ENCODE measurements at places on chromosomes 12 and 14.
A peak's percentile ranks its signal among the peaks of the same experiment; 100 is the strongest.

- no peak for DNase-seq
These were observed 323.4 kb downstream of the VRK1 start for GRCh38 chr14:97120611-97121031.

DNA sequence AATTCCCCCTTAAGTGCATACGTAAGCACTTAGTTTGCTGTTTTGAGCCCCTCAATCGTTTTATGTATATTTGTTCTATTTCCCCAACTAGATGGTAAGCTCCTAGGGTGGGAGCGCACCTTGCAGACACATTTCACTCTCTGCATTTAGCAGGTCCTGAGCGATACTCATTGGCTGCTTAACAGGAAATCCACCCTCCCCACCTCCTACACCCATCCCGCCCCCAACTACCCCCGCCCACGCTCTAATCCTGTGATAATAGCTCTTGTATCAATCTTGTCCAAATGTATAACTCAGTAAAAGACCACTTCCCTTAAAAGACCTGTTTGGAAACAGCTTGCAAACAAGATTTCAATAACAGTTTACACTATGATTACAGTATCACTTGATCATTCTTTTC, 8.1 kb downstream of the LPAR5 start:
- DNase-seq, result no peak

DNA sequence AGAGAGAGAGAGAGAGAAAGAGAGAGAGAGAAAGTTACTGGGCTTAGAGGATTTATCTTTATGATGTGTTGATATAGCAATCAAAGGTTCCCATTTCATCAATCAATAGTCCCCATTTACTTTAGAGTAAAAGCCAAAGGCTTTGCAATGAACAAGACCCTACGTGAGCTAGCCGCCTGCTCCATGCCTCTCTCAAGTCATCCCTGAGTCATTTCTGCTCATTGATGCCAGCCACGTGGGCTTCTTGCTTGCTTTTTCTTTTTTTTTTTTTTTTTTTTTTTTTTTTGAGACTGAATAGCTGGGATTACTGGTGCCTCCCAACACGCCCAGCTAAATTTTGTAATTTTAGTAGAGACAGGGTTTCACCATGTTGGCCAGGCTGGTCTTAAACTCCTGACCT, 70.9 kb downstream of the GPR135 start:
- no peak for DNase-seq

- DNase-seq, result no peak
These were observed 12.6 kb downstream of the SLC25A29 start for GRCh38 chr14:100293497-100294212.

DNA sequence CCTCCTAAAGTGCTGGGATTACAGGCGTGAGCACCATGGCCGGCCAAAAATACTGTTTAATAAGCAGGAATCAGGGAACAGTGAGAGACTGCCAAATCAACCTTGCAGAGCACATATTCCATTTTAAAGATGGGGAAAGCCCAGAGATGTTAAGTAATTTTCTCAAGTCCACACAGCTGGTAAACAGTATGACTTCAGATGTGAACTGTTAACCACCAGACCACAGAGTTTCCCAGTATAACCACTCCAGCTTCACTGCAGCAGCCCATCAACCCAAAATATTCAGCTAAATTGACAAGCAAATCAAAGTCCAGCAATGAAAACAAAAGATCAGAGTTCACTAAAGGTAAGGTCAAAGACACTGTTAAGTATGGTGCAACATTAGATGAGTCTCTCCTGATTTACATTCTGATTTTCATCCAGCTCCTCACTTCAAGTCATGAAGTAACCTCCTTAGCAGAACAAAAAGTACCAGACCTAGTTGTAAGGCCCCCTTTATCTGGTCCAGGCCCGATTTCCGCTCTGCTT, 82.1 kb downstream of the TRAFD1 start:
- no peak for DNase-seq

GRCh38 chr12:124737040-124737419, 126.6 kb downstream of the SCARB1 start:
- no peak for DNase-seq

DNA sequence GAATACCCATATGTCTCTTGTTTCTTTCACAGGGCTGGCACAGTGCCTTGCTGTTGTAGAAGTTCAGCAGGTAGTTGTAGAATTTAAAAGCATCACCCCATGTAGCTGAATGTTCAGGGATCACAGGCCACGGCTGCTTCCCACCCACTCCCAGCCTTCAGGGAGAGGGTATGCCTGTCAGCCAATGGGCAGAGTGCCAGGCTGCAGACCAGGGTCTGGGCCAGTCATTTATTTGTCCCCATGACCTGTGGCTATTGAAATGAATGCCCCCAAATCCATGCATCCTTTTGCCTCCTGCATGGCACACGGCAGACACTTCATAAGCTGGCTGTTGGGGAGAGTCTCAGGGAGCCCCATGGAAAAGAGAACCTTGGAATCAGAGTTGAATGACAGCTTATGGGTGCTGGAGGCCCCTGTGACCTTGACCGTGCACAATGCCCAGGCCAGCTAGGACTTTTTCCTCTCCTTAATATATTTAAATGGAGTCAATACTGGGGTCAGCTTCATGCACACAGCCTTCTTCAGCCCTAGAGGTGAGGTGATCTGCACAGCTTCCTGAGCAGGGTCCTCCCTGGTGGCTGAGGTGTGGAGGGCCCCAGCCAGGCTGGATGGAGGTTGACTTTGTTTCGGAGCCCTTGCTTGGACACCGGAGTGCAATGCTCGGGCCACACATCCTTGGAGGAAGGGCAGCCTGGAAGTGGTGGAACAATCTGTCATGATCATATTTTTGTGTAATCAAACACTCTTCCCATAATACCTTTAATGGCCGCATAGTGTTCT, 45.3 kb downstream of the PRMT8 start:
- no peak for DNase-seq

DNA sequence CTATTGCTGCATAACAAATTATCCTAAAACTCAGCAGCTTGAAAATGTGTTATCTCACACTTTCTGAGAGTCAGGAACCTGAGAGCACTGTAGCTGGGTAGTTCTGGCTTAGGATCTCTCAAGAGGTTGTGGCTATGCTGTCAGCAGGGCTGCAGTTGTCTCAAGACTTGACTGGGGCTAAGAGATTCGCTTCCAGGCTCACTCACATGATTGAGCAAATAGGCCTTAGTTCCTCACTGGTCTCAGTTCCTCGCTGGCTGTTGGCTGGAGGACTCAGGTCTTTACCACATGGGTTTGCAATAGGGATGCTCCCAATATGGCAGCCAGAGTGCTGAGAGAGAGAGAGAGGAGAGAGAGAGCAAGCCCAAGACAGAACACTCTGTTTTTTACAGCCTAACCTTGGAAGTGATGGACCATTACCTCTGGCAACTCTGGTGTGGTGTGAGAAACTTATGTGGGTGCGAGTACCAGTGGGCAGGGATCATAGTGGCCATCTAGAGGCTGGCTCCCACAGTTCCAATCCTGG, 15.9 kb upstream of the DHRS2 start:
- DNase-seq, result no peak

DNA sequence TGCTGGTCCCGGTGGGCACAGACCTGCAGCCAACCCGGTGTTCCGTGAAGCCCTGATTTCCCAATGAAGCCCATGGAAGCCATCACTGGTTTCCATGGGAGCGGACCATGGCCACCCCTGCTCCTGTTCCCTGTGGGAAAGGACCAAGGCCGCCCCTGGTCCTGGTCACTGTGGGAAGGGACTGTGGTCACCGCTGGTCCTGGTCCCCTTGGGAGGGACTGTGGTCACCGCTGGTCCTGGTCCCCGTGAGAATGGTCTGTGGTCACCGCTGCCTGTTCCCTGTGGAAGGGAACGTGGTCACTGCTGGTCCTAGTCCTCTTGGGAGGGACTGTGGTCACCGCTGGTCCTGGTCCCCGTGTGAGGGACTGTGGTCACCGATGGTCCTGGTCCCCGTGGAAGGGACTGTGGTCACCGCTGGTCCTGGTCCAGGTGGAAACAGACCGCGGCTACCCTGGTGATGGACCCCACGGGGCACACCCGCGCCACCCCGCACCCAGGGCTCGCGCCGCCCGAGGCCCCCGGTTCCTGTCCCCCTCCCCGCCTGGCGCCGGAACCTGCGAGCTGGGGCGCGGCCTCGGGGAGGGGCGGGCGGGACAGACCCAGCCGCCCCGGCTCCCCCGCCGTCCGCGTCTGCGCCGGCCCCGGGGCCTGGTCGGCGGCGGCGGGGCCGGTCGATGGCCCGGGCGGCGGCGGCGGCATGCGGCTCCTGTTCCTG, at the start of gene GLT1D1:
TSS of gene GLT1D1 (plus strand) at position 594 of the 715 bp plus-strand sequence. CDS start at position 698, 104 bp downstream.
- no peak for DNase-seq

DNA sequence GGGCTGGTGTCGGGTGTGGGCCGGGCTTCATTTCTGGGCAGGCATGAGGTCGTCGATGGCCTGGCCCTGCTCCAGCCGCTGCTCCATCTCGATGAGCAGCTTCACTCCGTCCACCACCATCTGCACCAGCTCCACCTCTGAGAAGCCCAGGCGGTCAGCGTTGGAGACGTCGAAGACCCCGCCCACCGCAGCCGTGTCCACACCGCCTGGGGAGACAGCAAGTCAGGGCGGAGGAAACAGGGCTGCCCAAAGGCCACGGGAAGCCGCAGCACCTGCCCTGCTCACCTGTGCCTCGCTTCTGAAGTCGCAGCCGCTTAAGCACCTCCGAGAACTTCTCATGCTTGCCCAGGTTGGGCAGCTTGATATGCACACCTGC, 2.8 kb downstream of the CKB start:
- no peak for DNase-seq

GRCh38 chr12:57611108-57611826, at the start of gene ARHGEF25:
Gene ARHGEF25, plus strand, starts transcription at chr12:57611435. Its CDS starts 460 bp downstream, at chr12:57611895.
- DNase-seq, result no peak

GRCh38 chr14:99441918-99442317, 38.7 kb downstream of the SETD3 start:
- peak; percentile 7 for DNase-seq

DNA sequence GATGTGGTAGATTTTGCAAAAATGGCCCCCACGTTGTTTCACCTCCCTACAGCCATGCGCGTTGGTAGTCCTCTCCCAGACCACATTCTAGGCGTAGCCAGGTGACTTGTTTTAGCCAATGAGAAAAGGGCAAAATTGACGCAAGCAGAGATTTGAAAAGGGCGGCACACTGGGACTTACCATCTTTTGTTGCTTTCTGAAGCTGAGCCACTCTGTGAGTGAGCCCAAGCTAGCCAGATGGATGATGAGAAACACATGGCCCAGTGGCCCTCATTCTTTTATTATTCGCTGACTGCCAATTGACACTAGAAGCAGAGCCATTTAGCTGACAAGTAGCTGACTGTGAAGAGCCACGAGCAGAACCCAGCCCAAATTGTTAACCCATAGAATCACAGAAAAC, 142.0 kb upstream of the GZMB start:
- no peak for DNase-seq

DNA sequence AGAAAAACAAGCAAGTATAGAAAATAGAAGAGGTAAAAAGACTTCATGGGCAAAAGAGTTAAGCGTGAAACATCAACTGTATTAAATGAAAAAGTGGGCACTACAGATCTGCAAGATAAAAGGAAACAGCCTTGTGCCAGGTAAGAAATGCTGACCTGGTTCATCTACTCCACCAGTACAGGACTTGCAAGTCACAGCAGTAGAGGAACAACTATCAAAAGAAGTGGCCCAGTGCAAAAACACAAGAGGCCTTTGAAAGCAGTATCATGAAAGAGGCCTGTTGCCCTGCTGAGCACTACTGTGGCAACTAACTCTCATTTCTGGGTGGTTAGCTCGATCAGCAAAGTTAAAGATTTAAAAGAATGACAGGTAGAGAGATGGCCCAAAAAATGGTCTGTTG, 10.5 kb downstream of the DHRS7 start:
- DNase-seq, result no peak

- DNase-seq, result no peak
These were observed 11.8 kb downstream of the BAG5 start for GRCh38 chr14:103550451-103551337.

GRCh38 chr12:16359512-16360491, 12.4 kb downstream of the MGST1 start:
- peak; percentile 2 for DNase-seq

GRCh38 chr12:57175428-57176138, 28.2 kb upstream of the LRP1-AS start:
- no peak for DNase-seq

GRCh38 chr12:29191267-29191850, 42.3 kb downstream of the FAR2 start:
- DNase-seq, result no peak

DNA sequence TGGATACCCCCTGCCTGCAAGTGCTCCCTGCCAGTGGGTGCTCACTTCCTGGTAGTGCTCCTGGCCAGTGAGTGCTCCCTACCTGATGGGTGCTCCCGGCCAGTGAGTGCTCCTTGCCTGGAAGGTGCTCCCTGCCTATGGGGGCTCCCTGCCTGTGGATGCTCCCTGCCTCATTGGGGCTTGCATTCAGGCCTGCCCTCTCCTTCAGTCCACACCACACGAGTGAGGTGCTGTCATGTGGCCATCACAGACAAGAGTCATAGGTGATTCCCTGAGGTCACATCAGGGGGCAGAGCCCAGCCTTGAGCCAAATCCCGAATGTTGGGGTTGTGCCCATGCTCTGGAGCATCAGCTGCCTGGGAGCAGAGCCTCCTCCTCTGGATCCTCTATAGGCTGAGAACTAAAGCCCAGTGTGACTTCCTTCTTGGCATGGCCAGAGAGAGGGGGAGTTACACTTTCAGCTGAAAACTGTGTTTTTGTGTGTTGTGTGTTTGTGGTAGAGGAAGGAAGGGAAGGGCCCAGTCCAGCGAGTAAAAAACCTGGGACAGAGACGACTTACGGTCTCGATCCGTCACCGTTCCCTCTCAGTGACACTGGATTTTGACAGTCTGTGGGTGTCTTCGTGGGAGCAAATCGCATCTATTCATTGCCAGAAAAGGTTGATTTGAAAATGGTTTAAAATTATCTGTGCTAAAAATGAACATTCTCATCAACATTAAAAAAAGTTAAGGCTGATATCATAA, 136.0 kb downstream of the ADGRD1 start:
- no peak for DNase-seq

GRCh38 chr14:54251356-54251755, 145.5 kb upstream of the CDKN3 start:
- no peak for DNase-seq

GRCh38 chr12:53276511-53276910, 8.4 kb downstream of the ESPL1 start:
- no peak for DNase-seq

DNA sequence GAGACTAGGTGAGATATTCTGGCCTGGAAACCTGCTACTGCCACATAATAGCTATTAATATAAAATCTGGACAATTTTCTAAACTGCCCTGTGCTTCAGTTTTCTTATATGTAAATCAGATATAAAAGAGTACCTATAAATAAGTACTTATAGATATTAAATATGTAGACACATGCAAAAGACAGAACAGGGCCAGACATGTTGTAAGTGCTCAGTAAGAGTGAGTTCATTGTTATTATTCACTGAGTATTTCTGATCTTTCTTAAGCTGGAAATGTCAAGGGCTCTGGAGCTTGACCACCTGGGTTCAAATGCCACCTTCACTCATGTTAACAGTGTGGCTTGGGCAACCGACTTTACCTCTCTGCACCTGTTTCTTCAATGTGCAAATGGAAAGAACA, 179.8 kb downstream of the GALC start:
- DNase-seq, result no peak

DNA sequence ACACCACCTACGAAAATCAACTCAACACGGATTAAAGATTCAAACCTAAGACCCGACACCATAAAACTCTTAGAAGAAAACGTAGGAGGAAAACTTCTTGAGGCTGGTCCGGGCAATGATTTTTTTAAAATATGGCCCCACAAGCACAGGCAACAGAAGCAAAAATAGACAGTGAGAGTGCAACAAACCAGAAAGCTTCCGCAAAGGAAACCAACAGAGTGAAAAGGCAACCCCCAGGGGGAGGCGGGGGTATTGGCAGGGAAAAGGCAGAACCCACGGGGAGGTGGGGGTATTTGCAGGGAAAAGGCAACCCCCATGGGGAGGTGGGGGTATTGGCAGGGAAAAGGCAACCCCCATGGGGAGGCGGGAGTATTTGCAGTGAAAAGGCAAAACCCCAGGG, 20.5 kb upstream of the FBRSL1 start:
- DNase-seq, result peak; percentile 24

Data from GM12864 (cell line).